Stimulated activated CD4-positive, alpha-beta T cell treated with anti-CD3 and anti-CD28 coated beads, Interleukin-4, amount 100 ng/mL, for 24 hours (primary cell): ENCODE measurements at places on chromosomes 3 and 15.

DNA sequence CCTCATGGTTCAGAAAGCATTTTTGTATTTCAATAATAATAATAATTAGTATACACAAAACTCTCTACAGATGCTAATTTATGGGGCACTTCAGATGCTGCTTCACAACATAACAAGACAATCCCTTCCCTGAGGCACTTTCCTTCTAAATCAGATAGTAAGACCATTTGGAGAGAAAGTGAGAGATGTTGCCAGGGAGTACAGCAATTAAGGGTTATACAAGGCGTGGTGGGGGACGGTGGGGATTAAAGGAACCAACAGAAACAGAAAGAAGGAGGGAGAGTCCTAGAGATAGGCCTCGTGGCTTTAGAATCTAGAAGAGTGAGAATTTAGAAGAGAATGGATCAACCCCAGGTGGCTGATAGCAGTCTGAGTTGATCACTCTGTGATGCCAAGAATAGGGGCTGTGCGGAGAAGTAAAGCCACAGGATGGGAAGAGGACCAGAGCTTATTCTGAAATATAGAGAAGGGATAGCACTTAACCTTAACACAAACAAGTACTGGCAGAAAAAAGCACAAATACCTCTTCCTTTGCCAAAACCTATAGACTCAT, 76.9 kb downstream of the ETFA start:
- no peak for DNase-seq

DNA sequence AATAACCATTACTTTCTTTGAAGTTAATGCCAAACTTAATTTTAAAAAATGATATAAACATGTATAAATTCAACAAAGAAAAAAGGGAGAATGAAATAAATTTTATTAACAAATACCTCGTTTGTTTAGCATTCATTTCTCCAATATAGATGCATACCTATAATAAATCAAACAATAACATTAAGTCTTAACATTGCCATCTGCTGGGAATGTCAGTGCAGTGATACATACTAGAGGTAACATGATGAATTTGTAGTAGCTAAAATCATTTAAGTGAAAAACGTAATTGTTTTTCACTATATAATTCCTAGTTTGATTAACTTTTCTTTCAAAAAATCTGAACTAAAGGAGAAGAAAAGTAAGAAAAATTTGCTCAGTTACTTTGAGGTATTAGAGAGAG, 340.2 kb upstream of the CBLB start:
- DNase-seq: no peak

DNA sequence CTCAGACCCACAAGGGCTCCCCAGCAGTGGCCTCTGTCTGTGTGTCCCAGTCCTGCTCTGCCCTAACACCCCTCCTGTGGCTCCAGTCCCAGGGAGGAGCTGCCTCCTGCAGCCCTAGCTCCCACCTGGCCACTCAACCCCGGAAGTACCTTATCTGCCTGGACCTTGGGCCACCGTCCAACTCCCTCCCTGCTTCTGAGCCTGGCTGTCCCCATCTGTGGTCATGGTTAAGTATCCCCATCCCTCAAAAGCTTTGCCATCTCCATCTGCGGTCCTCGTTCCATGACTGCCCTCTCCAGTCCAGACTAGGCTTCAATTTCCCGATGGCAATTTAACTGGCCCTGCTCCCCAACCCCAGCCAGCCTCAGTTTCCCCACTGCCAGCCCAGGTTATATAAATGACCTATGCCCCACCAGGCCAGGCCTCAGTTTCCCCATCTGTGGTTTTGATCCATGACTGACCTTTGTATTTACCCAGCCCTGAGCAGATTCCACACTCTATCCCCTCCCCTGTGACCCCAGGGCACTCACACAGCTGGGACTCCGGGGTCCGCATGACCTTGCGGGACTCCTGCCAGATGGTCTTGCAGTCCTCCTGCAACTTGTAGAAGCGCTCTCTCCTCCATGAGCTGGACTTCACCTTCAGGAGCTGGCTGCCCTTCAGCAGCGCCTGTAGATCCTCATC, 9.6 kb downstream of the PLCD1 start:
- no peak for DNase-seq

GRCh38 chr3:59451800-59452746, 402.2 kb upstream of the CFAP20DC start:
- no peak for DNase-seq

DNA sequence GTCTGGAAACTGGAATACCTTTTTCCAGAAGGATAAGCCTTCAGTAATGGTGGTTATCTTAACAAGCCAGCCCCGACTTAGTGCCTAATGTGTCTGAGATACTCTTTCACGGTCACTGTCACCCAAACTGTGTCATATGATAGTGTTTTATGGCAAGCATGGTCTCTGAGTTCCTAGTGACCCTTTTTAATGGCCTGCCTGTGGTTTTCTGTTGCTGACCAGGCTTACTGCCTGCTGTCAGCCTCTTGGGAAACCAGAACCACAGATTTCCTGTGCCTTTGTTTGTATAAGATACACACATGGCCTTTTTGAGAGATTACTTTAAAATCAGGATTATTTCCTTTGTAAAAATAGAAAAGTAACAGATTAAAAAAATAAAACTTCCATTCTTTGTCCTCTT, 22.4 kb downstream of the HPS3 start:
- no peak for DNase-seq

- no peak for DNase-seq
These were observed 13.0 kb downstream of the CPN2 start for GRCh38 chr3:194337965-194338753.

- DNase-seq: no peak
These were observed 32.7 kb downstream of the GNB4 start for GRCh38 chr3:179418610-179419009.

- no peak for DNase-seq
These were observed 21.1 kb upstream of the SSR3 start for GRCh38 chr3:156576051-156576450.

GRCh38 chr3:13303410-13303809, 116.7 kb downstream of the NUP210 start:
- DNase-seq: no peak

- DNase-seq: no peak
These were observed 3.5 kb upstream of the CHAC1 start for GRCh38 chr15:40949756-40950207.

DNA sequence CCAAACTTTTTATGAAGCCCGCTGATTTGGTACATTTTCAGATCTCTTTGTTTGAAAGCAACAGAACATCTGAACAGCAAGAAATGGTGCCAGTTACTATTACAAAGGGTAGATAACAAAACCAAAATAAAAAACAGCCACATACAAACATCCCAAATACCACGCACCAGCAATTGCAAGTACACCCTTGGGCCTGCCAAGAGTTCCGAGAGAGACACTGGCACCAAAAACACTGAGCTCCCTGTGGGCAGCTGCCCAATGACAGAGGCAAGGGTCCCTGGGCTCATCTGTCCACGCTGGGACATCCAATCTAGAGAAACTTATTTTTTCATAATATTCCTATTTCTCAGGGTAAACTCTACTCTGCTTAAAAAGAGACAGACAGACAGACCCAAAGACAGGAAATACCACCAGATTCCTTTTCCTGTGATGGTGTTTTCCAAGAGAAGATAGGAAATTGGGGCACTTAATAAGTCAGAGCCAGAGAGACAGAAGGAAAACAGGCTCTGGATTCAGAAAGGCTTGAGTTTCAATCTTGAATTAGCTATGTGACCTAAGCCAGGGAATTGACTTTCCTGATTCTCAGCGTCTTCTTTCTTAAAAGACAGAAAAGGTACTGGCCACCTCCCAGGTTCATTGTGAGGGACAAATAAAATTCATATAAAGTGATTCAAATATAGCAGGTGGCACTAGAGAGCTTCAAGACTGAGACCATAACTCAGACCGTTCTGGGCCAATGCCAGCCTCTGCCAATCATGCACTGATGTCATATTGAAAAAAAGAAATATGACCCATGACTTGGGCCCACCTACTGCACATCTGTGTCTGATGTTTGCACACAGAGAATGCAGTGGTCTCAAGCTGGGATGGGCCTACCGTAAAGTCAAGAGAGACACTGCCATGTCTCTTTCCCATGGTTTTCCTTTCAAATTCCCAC, 61.3 kb downstream of the FOXP1 start:
- no peak for DNase-seq

GRCh38 chr15:63166219-63166618, 8.9 kb upstream of the RPS27L start:
- DNase-seq: no peak

- DNase-seq: no peak
These were observed 38.6 kb downstream of the MCTP2 start for GRCh38 chr15:94269954-94270353.

GRCh38 chr15:48533982-48534381, 111.5 kb downstream of the FBN1 start:
- no peak for DNase-seq

- DNase-seq: no peak
These were observed 27.7 kb upstream of the ANO10 start for GRCh38 chr3:43649365-43649968.

DNA sequence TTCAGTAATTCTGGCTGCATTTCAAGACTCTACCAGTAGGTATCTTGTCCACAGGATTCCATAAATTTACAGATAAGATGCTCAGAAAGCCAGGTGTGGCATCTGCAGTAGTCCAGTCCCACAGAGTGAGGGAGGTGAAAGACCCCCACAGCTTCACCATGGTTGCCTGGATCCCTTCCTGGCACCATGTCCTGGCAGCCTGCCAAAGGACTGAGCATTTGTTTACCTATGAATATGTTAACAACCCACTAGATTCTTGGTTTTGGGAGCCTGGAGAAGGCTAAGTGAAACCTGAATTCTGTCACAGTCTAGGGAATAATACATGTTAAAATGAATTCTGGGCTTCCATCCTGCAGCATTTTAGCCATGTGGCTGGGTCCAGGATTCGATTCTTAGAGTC, 14.9 kb downstream of the CHST2 start:
- no peak for DNase-seq

- no peak for DNase-seq
These were observed 8.0 kb downstream of the CCDC14 start for GRCh38 chr3:123952844-123953520.

DNA sequence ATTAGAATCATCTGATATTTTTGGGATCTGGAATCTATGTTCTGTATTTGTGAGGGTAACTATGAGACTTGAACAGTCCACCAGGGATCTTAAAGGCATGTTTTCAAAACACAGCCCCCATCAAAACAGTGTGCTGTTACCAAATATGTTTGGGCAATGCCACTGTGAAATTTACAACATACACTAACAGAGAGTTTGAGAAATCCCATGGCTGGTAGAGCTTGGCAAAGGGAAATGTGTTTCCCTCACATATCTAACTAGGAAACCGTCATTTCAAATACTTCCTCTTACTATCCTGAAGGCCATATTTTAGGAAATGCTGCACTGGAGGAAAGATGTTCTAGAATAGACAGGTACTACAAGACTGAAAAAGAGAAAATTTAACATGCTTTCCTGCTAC, 607.4 kb downstream of the FHIT start:
- DNase-seq: no peak

DNA sequence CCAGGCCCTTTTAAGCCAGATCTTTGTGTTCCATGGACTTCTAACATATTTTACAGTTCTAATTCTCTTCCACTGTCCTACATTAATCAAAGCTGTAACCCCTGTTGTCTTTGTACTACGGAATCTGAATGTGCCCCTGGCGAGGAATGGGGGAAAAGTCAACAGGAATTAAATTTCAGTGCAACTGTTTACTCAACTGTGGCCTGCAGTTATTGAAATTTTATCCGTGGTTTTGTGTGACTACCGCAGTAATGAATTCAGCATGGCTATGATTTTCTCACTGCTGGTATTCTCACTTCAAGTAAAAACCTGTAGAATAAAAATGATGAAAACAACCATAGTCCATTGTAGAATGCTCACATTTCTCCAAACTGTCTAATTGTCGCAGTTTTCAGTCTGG, 388.0 kb downstream of the FOXP1 start:
- DNase-seq: no peak

DNA sequence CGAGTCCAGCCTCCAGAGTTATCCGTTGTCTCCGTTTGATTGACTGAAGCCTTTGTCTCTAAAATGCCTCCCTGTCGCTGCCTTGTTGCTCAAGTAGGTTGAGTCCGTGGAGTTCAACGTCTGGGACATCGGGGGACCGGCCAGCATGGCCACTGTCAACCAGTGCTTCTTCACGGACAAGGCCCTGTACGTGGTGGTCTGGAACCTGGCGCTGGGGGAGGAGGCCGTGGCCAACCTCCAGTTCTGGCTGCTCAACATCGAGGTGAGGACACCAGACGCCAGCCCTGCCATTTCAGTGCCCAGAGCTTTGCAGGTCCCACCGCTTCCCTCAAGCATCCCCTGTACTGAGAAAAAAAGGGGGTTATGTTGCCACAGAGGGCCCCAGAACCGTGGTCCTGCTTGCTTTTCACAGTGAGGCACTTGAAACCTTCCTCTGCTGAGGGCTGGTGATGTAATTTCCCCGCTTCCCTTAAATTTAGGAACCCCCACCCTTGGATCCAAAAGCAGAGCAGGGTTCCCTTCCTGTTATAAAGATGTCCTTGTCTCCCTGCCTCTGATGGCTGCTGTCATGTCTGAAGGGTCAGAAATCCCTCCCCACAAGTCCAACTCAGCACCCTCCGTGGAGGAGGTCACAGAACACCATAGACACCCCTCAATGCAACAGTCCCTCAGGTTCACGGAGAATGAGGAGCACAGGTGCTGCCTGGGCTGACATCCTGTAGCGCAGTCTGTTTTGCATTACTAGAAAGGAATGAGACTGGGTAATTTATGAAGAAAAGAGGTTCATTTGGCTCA, 105.7 kb downstream of the LRRK1 start:
- no peak for DNase-seq

DNA sequence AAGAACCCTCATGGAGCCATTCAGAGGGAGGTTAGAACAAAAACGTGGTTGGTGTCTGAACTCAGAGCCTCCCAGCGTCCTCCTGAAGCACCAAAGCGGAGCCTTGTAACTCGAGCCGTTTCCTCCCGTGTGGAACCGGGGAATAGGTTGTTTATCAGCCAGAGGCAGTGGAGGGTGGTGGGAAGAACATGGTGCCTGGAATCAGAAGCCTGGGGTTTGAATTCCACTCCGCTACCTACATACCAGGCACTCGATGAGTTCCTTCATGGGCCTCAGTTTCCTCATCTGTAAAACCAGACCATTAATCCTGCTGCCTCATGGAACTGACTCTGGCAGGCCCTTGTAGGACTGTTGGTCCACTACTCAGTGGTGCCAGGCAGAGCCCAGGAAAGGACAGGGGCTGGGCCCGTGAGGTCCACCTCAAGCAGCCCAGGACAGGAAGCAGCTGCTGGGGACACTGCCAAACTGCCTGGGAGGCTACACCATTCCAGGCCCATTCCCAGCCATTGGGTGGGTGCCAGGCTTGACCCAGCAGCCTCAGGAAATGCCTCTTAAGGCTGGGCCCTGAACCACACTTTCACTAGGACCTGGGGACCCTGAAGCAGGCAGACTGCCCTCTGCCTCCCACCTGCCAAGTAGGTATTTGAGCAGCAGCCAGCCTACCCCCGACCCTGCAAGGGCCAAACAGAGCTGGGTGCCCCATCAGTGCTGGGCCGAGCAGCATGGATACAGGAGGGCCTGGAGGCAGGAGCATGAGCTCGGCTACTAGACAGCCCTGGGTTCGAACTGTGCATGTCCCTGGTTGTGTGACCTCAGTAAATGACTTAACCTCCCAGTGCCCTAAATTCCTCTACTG, 33.4 kb downstream of the PRKCD start:
- DNase-seq: no peak
